ENCODE measurements at places on chromosomes 16 and 17. TPM values are rescaled to one million over a fixed set of nuclear protein-coding genes. Genes with fewer than 3 reads are reported as not detected.
A peak's percentile ranks its signal among the peaks of the same experiment; 100 is the strongest.

GRCh38 chr17:82487910-82488309 is 29.4 kb downstream of the NARF start:
- no peak for DNase-seq

- DNase-seq, result no peak
Measured at GRCh38 chr16:48535369-48535787, 74.6 kb downstream of the N4BP1 start.

GRCh38 chr16:52617591-52617990 is 70.6 kb upstream of the TOX3 start:
- DNase-seq, result no peak

GRCh38 chr17:39711851-39712250 is 12.0 kb downstream of the ERBB2 start:
- DNase-seq, result no peak

DNA sequence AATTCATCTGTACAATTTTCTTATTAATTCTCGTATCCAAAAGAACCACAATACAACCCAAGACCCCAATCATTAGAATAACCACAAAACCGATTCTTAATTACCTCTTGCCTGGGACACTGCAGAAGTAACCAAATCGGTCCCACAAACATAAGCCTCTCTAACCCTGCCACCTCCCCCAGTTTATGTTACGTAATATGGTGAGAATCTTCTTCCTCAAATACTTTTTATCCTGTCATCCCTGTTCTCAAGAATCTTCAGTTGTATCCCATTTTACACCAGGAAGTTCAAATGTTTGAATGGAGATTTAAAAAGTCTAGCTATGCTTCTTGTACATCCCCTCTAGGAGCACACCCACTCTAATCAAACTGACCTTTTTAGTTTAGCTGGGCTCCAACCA is 269.3 kb upstream of the TBX2 start:
- no peak for DNase-seq

DNA sequence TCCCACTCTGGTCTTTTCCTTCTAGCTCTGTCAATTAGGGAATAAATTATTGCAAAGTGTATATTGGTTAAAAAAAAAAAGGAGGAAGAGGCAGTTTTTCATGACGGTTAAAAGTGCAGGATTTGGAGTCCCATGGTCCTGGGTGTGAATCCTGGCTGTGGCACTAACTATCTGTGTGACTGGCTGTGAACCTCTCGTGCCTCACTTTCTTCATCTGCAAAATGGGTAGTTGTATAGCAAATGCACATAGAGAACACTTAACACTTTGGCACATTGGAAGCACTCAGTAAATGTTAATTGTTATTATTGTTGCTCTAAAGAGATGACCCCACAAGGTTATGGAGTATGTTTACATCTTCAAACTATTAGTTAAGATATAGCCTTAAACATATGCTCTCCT is 10.5 kb upstream of the KRT23 start:
- DNase-seq, result no peak

The SLC47A2 gene
- 0.75 TPM for total RNA-seq

GRCh38 chr16:88063211-88063773 is 112.1 kb downstream of the BANP start:
- no peak for DNase-seq

- no peak for DNase-seq
Measured at GRCh38 chr16:80544326-80544725, 3.5 kb downstream of the DYNLRB2 start.

The TBC1D3H gene
- total RNA-seq, result not detected

DNA sequence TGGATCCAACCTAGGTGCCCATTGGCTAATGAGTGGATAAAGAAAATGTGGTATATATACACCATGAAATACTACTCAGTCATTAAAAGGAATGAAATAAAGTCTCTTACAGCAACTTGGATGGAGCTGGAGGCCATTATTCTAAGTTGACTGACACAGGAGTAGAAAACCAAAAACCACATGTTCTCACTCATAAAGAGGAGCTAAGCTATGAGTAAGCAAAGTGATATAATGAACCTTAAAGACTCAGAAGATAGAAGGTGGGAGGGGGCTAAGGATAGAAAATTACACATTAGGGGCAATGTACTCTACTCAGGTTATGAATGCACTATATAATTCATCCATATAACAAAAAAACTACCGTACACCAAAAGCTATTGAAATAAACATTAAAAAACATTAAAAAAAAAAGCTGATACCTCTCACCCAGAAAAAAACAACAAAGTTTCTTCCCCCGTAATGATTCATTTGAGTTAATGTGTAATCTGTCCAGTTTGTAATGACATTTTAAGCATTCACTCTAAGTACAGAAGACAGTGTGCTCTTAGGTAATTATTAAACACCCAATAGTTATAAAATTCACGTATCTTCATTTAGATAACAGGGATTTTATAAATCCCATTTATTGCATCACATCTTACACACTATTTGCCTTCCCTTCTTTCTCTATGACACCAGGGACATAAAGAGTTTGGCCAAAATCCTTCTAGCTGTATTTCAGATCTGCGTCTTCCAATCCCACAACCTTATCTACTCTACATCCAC is 941.5 kb downstream of the CDH11 start:
- DNase-seq, result no peak

DNA sequence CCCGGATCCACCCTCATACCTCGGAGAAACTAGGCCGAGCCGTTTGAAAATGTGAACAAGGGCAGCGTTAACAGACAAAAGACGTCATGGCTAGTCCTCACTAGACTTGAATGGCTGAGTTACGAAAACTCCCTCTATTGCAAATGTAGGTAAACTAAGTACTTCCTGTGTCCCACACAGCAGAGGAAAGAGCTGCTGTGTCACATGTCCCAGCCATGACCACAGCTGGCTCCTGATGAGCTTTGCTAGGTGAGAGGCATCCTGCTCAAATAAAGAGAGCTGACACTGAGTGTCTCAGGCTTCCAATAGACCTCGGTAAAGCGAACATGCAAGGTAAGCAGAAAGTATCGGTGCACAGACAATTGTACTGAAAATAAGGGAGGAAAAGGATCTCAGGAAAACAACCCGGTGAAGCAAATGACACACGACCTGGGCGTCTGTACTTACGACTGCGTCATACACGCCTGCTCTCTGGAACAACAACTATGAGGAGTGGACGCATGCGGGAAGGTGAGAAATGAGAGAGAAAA is 26.0 kb downstream of the TMEM204 start:
- no peak for DNase-seq

- no peak for DNase-seq
Measured at GRCh38 chr17:27649929-27650328, 18.9 kb downstream of the LGALS9 start.

The KRTAP4-9 gene
- total RNA-seq, result not detected

DNA sequence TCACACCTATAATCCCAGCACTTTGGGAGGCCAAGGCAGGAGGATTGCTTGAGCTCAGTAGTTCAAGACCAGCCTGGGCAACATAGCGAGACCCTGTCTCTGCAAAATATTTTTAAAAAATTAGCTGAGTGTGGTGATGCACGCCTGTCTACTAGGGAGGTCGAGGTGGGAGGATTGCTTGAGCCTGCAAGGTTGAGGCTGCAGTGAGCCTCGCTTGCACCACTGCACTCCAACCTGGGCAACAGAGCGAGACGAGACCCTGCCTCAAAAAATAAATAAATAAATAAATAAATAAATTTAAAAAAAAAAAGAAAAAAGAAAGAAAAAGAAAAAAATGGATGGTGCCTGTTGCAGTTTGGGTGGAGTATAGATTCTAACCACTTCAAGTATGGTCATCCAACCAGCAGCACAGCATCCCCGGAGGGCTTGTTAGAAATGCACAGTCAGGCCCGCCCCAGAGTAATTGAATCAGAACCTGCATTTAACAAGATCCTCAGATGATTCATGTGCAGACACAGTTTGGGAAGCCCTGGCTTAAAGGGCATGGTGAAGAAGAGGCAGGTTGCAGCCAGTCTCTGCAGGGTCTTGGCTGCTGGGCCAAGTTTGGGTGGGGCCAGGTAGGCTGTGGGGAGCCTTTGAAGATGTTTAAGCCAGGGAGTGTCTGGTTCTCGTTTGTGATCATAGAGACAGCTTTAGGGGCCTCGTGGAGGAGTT is 40.8 kb downstream of the MRC2 start:
- DNase-seq, result peak; percentile 96

DNA sequence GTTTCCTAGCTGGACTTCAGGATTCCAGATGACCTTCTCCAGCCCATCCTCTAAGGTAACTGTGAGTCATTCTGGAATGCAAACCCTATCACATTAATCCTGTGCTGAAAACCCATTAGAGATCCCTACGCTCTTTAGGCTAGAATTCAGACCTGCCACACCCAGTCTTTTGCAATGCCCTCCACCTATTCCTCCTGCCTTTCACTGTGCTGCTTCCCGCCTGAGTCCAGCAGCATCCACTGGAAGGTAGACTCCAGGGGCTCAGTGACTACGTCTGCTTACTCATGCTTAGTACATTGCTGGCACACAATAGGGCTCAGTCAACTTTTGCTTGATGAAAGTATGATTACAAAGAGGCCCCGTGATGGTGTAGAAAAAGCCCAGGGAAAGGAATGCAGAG is 121.1 kb downstream of the SPACA3 start:
- DNase-seq, result peak; percentile 99

- no peak for DNase-seq
Measured at GRCh38 chr16:68179196-68179795, 56.6 kb downstream of the ESRP2 start.

The PMFBP1 gene
- total RNA-seq, result under 0.01 TPM

DNA sequence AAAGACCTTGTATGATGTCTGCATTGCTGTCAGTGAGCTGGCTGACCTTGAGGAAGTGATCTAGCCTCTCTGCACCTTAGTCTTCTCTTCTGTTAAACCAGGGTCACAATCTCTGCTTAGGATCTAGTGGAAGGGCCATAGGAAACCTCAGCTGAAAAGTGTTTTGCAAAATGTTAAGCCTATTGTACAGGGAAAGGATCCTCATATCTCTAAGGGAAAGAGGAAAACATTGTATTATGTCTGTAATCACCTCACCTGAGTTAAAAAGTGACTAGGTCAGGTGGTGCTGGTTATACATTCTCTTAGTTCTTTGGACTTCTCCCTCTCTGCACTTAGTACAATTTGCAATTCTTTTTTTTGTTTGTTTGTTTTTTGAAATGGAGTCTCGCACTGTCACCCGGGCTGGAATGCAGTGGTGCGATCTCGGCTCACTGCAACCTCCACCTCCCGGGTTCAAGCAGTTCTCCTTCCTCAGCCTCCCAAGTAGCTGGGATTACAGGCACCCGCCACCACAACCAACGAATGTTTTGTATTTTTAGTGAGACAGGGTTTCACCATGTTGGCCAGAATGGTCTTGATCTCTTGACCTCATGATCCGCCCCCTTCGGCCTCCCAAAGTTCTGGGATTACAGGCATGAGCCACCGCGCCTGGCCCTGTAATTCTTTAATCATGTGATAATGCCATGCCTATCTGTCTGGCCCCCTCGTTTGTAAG is 2.0 kb upstream of the SEPHS2 start:
- no peak for DNase-seq

The JPT2 gene
- total RNA-seq, result 53.0 TPM

- peak; percentile 94 for DNase-seq
Measured at GRCh38 chr17:49101054-49101534, 31.5 kb upstream of the B4GALNT2 start.

The SLC38A8 gene
- total RNA-seq, result not detected

The PLXDC1 gene
- 0.33 TPM for total RNA-seq
